ENCODE measurements at places on chromosomes 12 and 14.

DNA sequence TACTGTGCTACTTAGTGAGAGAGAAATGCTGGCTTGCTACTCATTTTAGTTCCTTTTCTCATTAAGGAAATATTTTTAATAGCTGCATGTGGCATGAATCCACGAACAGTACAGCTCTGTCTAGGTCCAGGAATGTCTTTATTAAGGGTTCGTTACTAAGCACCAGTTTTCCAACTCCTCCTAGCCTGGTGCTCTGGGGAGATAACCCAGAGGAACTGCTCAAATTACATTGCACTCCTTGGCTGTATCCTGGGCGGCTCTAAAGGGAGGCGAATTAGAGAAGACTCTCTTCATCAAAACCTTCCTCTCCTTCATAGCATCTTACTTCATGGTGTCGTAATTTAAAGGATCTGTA lies 101.3 kb downstream of the PPM1A start:
- no peak for DNase-seq

DNA sequence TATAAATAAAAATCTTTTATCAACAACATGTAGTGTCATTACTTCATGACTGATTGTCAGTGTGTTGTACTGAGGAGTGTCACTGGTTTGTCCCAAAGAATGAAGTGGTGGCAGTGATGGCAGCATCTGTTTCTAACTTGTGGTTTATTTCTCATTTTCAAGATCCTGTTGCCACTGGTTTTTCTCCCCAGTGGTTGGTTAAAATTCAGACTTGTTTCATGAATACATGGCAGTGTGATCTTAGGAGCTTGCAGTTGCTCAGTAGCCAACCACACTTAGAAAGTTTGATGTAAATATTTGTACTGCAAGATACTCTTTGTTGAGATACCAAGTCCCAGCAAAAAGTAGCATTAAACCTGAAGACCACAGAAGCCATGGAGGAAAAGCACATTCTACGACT lies 69.8 kb downstream of the PLEKHA5 start:
- no peak for DNase-seq

DNA sequence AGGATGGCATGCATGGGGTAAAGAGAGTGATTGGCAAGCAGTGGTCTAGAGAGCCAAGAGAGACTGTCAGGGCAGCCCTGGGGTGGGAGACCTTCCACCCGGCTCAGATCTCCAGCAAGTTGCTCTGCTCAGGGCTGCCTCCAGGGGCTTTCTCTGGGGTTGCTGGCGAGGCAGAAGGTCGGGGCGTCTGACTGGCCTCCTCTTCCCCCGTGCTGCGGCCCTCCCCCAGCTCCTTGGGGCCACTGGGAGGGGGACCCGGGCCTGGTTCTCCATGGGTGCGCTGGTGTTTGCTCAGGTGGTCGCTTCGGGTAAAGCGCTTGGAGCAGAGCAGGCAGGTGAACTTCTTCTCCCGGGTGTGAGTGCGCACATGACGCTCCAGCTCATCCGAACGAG lies 6.6 kb upstream of the AAAS start:
- DNase-seq: no peak

DNA sequence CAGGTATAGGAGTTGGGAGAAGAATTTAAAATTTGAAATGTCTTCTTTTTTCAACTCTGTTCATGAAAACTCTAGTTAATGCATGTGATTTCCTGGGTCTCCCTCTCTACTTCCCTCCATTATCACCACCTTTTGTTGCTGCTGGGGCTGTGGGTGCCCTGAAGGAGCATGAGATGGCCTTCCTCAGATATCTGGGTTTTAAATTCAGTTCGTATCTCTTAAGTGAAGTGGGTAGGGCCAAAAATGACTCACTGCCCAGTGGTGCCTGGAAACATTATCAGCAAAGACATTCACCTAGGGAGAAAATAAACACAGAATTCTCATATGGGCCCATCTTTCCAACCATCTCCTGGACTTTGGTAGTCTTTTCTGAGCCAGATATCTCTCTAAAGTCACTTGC lies 234.9 kb upstream of the PLEKHG7 start:
- no peak for DNase-seq

- DNase-seq: no peak
Observed at GRCh38 chr12:51746416-51746815, 102.1 kb downstream of the FIGNL2 start.

DNA sequence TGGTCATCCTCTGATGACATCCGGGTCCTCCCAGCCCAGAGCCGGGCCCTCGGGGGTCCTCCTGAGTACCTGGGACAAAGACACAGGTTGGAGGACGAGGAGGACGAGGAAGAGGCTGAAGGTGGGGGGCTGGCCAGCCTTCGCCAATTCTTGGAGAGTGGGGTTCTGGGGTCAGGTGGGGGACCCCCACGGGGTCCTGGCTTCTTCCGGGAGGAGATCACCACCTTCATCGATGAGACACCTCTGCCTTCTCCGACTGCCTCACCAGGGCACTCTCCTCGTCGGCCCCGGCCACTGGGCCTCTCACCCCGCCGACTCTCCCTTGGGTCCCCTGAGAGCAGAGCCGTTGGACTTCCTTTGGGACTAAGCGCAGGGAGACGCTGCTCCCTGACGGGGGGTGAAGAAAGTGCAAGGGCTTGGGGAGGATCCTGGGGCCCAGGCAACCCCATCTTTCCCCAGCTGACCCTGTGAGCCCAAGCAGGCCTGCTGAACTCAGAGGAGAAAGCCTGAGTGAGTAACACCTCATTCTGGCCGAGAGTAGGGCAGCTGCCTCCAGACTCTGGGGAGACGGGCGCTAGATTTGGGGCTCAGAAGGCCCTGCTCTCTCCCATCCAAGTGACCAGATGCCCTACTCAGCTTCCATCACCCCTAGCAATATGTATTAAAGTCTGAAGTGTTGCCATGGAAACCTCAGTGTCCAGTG lies 1.3 kb upstream of the P3H3 start:
- no peak for DNase-seq

GRCh38 chr14:46290706-46291105 lies 360.9 kb downstream of the RPL10L start:
- no peak for DNase-seq

DNA sequence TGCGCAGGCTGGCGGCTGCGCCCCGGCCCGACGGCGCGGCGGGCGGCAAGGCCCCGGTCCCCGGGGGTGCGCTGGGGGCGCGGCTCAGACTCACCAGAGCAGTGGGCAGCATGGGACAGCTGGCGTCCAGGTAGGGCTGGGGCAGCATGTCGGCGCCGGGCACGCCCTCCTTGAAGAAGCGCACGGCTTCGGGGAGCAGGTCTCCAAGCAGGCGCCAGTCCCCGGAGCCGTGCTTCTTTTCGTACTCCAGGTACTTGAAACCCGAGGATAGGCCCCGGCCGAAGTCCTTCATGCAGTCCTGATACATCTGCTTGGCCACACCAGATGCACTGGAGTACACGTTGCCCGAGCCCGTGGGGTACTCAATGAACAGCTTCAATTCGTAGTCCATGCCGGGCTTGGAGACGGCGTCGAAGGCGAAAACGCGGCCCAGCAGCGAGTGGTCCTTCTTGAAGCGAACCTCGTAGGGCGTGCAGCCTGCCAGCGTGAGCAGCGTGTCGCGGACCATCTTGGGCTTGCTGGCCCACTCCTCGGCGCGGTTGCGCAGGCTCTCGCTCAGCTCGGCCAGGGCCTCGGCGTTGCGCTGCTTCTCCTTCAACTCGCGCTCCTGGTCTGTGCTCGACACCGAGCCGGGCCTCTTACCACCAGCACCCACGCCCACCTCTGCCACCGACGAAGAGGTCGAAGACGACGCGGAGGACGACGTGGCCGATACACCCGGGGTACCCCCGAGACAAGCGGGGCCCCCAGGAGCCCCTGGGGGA lies 2.2 kb downstream of the IRF2BPL start:
- no peak for DNase-seq

DNA sequence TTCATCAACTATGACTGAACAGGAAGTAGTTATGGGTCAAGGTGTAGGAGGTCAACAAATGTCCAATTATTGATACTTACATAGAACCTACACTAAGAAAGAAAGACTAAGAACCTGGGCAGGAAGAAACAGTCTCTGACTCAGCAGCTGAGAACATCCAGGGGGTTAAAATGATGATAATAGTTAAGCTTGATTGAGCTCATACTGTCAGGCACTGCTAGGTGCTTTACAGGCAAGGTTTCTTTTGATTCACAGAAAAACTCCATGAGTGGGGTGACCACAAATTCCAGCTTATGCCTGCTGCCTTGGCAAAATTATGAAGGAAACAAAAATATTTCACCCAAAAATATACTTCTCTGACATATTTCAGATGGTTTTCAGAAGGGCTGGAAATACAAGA lies 75.0 kb downstream of the ACADS start:
- DNase-seq: no peak

- DNase-seq: no peak
Observed at GRCh38 chr12:24955389-24955788, 6.5 kb upstream of the BCAT1 start.

DNA sequence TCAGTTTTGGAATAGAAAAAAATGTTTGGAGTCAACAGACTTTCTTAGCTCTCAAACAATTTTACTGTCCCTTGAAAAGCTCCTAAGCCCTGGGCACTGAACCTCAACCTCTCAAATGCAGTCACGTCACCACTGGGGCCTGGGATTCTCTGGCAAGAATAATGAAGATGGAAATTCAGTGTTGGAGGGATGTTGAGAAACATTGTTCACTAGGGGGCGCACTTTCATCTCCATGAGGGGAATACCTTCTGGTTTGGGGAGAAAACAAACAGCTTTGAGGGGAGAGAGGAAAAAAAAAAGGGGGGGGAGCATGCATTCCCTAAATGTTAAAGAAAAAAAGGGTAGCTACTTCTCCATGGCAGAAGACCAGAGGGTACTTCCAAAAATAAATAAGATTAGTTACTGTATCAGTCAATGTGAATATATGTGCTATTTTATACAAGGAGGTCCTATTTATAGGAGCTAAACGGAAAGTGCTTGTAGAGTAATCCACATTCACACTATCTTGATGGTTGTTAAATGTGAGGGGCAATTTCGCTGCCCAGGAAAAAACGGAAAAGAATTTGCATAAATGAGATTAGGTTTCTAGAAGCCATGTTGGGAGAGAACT lies 5.8 kb upstream of the TBPL2 start:
- no peak for DNase-seq

DNA sequence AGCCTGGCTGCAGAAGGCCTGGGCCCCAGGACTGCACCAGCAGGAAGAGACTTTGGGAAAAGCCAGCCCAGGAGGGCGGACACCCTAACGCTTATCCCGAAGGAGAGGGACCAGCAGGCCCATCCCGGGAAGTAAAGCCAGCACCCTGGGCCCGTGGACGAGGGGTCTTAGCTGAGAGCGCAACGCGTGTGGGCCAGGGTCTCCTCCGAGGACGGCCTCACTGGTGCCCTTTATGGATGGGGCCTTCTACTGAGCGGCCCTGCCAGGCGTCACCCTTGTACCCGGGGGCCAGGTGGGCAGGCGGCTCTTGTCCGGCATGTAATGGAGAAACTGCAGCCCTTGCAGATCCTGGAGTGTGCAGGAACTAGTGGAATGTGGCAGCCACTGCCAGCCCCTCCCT lies 14.1 kb downstream of the TEDC1 start:
- DNase-seq: no peak

DNA sequence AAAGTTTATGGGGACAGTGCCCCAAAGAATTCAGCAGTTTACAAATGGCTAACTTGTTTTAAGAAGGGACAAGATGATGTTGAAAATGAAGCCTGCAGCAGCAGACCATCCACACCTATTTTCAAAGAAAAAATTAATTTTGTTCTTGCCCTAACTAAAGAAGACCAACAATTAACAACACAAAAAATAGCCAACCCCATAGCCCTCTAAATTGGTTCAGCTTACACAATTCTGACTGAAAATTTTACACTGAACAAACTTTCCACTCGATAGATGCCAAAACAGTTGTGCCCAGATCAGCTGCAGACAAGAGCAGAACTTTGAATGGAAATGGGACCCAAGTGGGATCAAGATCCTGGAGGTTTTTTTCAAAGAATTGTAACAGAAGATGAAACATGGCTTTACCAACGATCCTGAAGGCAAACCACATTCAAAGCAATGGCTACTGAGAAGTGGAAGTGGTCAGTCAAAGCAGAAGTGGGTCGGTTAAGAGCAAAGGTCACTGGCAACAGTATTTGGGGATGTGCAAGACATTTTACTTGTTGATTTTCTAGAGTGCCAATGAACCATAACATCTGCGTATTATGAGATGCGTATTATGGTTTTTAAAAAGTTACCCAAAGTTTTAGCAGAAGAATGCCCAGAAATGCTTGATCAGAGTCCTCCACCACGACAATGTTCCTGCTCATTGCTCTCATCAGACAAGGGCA lies 30.0 kb downstream of the SLC39A9 start:
- no peak for DNase-seq

- DNase-seq: no peak
Observed at GRCh38 chr12:42332301-42333285, 6.6 kb downstream of the PPHLN1 start.

- DNase-seq: peak; percentile 60
Observed at GRCh38 chr14:100065111-100065871, at the start of gene EVL. Gene EVL (plus strand): TSS chr14:100065422. CDS start chr14:100065501, 79 bp downstream.

DNA sequence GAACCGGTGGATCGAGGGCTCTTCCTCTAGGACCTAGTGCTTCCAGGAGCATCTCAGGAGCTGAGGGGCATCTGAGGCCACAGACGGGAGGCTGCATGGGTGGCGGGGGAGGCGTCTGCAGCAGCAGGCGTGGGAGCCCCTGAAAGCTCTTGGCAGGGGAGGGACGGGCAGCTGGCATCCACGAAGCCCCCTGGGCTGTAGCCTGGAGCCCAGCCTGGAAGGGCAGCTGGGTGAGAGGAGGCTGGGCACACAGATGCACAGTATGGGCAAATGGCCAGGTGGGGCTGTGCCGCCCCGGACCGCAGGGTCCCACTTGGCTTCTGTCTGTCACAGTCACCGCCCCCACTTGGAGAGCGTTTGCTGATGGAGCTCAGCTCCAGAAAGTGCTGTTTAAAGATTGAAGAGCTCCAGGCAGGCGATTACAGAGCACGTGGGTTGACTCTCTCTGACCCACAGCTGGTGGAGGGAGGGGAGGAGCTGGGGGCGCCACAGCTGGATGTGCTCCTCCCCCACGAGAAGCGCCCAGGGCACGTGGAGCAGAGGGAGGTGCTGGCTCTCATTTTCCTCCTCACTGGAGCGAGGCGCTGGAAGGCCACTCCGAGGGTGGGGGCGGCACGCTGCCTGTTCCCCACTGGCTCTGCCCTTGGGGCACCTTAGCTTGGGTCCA lies 155.0 kb upstream of the C14orf180 start:
- DNase-seq: no peak

- DNase-seq: no peak
Observed at GRCh38 chr12:11824736-11825135, 175.3 kb downstream of the ETV6 start.

DNA sequence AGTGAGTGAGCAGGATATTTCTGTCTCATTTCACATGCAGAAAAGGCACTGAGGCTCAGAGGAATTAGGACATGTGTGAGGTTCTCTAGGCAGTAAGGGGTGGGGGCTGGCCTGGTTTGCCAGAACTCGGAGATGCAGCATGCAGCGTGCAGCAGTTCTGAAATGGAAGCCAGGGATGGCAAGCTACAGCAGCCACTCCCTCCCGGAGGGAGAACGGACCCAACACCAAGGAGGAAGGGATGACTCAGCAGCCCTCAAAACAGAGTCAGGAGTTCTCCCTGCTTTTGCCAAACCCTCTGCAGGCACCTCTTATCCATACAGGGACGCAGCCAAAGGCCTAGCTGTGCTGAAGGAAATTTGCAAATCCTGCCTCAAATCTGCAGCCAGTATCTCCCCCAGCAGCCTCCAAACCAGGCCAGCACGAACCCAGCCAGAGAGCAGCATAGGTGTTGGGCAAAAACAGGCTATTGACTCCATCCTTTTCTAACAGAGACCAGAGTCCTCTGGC lies 10.3 kb upstream of the SERPINA3 start:
- DNase-seq: no peak

- no peak for DNase-seq
Observed at GRCh38 chr14:47366006-47366405, 309.4 kb downstream of the MDGA2 start.

GRCh38 chr12:58285551-58285950 lies 344.2 kb downstream of the ATP23 start:
- DNase-seq: no peak

All from stimulated activated CD8-positive, alpha-beta memory T cell treated with anti-CD3 and anti-CD28 coated beads, Interleukin-7, amount 100 ng/mL, for 1 hour (primary cell).